ENCODE measurements at places on chromosomes 1 and 21.

DNA sequence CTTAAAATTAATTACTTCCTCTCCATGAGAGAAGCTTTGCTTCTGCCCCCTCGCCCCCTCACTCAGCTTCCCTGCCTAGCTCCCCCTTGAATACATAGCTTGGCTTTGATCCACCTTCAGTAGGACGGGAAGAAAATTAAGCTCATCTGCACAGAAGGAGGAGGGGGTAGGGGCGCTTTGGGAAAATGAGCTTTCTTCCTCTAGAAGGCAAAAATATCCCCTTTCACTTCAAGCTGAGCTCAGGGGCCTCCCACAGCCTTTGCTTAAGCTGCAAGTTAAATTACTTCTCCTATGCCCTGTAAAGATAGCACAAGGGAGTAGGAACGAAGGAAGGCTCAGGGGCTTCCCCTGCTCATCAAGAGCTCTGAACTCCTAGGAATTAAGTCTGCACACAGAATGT lies 65.2 kb upstream of the GOLT1A start:
- DNase-seq: no peak

- no peak for DNase-seq
Measured at GRCh38 chr1:232600424-232601258, 29.3 kb downstream of the SIPA1L2 start.

DNA sequence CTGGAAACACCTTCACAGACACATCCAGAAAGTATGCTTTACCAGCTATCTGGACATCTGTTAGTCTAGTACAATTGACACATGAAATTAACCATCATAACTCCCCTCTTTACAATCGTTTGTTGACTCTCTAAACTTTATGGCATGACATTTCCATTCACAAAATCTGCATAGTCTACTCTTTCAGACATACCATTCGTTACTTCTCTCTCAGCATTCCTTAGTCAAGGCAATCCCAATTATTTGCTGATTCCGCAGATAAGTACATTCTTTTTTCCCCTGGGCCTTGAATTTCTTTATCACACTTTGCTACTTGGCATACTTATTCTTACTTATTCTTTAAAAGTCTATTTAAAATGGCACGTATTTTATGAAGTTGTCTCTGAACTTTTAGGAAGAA lies 15.1 kb upstream of the CRB1 start:
- DNase-seq: no peak

- DNase-seq: no peak
Measured at GRCh38 chr1:13469343-13469742, 44.5 kb downstream of the LRRC38 start.

DNA sequence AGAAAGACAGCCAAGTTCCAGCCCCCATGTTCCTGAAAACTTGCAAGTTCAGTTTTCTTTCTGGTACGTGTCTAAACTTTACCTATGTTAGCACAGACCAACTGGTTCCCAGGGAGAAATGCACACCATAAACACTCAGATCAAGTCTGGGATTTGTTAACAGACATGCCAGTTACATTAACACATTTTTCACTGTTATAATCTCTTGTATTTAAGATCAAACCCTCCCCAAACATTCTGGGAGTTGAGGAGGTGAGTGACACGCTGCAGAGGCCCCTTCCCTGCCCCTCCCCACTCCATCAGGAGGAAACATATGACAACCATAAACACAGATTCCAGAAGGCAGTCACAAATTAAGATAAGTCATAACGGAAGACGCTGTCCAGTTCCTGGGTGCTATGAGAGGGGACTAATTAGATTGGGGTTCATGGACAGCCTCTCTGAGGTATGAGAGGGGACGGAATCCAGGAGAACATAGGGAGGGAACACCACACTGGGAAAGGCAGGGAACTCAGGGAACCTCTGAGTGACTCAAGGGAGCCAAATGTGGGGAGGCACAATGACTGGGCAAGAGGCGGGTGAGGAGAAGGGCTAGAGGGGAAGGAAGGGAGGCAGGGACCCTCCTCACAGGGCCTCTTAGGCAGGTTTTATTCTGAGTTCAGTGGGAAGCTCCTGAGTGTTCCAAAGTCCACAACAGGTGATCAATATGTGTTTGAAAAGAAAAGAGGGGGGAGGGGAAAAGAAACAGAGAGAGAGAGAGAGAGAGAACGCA lies 25.0 kb downstream of the DUSP10 start:
- no peak for DNase-seq

DNA sequence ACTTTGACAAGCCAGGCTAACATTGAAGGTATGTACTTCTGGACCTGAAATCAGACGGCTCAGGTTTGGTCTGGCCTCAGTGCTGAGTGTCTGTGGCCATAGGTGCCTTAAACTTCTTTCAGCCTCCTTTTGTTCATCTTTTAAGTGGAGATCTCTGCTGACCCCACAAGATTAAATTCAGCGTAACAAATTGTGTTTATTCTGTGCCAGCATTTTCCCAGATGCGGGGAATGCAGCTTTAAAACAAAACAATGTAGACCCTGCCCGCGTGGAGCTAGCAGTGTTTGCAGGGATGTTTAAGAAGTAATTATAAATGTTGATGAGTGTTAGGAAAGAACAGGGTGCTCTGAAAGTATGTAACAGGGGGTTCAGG lies 923 bp downstream of the CAP1 start:
- DNase-seq: no peak

DNA sequence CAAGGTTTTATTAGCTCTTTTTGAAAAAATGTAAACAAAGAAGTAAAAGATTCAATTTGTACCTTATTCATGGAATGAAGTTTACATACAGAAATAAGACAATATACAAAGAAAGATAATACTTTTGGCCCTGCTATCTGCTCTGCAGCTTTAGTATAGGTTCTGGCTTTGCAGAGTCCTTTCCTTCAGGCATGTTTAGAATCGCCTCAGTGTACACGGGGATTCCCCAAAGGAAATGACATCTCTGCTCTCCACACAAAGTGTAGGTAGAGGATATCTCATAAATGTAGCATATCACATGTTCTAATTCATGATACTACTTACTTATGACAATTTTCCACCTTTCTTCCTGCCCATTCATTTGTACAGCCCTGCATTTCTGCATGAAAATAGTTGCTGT lies 222.6 kb upstream of the DPYD start:
- DNase-seq: no peak

DNA sequence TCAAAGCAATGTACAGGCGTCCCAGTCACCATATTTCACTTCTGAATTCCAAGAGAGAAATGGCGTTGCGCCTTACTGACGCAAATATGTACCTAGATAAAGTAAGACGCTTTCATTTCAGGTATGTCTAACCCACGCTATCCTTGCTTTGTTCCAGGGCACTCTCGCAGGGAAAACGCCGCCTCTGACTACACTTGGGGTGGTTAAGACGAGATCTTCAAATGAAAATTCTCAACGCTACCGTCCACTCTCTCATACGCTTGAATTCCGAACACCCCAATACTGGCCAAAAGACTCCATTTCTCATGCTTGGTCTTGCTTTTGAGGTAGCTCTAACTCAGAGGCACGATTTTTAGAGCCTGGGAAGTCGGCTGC lies 736 bp upstream of the ZMPSTE24 start:
- DNase-seq: no peak

DNA sequence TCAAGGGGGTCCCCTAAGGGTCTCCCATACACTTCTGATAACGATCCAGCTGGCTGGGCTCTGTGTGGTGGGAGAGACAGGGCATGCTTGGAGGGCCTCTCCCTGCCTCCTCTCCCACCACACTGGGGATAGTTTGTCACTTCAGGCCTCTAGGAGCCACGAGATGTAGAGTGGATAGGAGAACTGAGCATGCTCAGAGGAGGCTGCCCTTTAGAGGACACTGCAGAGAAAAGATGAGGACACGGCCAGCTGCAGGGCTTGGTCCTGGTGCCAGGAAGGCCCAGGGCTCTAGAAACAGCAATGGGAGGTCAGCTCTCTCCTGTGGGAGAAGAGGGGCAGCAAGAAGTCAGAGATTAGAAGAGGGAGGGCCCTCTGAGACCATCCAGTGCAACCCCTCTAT lies 25.7 kb downstream of the SLC9A1 start:
- DNase-seq: no peak

DNA sequence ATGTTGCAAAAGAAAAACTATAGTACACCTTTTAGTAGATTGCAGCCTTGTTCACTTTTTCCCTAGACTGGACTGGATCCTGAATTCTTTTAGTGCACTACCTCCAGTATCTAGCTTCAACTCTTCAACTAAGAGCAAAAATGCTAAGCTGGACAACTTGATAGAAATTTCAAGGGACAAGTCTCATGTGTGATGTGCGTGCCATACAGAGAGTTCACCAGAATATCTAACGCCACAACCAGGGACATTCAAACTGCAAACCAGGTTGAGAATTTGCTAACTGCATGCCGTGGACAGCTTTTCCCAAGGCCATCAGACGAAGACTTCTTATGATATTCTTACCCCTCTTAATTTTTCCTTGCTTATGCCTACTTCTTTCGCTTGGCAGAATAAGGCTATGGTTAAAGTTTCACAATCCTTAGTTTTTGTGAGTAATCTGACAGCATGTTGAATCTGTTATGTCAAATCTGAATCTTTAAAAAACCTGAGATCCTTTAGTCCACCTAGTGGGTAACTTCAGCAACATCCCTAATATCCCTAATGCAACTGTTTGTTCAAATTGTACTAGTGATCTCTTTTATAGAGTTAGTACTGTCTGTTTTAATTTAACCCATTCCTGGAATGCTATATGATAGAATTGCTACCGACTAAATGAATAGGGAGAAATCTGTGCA lies 66.4 kb downstream of the DDAH1 start:
- DNase-seq: no peak

GRCh38 chr1:25066256-25066655 lies 136.2 kb upstream of the RUNX3 start:
- DNase-seq: no peak

GRCh38 chr1:150221552-150221951 lies 14.4 kb downstream of the ANP32E start:
- no peak for DNase-seq

- no peak for DNase-seq
Measured at GRCh38 chr1:21234779-21235178, 55.5 kb downstream of the ECE1 start.

GRCh38 chr21:32351428-32351827 lies 41.4 kb downstream of the URB1 start:
- DNase-seq: no peak

DNA sequence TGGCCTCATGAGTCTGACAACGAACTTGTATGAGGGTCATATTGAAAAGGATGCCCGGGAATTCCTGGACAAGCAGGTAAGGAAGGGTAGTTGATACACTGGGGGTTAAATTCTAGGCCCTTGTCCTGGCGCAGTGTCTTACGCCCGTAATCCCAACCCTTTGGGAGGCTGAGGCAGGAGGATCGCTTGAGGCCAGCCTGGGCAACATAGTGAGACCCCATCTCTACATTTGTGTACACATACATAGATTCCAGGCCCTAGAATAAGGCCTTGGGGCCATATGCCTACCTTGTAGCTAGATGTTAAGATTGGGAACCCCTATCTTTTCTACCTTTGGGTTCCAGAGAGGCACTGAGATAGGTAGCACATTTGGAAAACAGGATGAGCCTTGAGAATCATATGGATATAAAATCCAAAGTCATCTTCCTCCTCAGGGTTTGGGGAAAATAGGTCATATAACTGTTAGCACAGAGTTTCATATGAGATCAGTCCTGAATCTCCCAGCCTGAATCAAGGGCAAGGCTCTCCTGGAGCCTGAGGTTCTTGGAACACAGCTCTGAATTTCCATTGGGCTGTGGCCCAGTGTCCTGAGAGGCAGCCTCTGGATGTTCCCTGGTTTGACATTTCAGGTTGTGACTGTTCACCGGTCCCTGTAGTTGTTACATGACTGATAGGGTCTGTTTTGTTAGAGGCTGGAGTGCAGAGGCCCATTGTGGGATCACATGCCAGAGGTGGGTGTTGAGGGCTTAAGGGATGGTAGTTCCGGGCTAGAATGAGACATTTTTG lies 104.4 kb downstream of the PIK3R3 start:
- no peak for DNase-seq

DNA sequence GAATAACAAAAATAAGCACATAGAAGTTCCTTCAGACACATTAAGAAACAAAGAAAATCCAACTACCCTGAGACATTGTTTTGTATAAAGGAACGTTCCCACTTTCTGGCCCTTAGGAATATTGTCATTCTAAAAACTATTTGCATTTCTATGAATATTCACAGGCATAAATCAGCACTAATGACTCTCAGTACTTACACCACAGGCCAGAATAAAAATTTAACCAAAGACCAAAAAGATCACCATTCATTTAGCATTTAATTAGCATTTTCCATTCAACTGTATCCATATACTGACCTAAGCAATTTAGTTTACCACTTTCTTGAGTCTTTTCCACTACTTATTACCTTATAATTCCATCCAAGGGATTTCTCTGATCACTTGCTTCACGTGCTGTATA lies 75.4 kb downstream of the TTLL7 start:
- DNase-seq: no peak

DNA sequence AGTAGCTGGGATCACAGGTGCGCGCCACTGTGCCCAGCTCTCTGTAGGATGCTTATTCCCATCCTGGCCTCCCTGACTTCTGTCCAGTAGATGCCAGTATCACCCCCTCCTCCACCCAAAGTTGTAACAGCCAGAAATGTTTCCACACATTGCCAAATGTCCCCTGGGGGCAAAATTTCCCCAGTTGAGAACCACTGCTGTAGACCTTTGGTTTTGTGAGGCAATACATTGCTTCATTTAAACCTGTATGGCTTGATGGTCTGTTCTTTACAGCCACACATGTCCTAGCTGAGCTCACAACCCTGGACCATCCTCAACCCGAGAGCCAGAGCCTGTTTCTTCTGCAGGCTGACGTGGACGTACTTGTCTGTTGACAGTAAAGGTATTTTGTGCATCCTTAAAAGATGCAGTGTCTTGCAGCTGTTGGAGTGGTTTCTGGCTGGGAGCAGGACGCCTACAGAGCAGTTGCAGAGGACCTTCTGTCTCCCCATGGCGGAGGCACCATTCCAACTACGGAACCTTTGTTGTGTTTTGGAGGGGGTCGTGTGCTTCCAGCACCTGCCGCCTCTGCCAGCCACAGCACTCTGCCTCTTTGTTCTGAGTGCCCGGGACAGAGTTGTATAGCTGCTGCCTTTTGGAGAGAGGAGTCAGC lies 26.6 kb downstream of the DOP1B start:
- no peak for DNase-seq

DNA sequence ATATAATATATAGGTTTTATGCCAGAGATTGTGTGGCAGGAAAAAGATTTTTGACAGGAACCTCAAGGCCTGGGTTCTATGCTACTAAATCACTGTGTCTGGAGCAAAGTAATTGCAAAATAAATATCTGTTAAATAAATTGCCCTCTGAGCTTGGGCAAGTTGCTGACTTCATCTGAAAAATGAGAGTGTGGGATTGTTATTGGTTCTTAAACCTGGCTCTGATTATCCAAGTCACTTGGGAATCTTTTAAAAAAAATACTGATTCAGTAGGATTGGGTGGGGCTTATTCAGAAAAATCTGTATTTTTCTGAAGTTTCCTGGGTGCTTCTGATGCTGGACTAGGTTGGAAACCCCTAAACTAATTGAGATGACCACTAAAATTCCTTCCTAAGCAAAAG lies 174.1 kb upstream of the SGIP1 start:
- DNase-seq: no peak

DNA sequence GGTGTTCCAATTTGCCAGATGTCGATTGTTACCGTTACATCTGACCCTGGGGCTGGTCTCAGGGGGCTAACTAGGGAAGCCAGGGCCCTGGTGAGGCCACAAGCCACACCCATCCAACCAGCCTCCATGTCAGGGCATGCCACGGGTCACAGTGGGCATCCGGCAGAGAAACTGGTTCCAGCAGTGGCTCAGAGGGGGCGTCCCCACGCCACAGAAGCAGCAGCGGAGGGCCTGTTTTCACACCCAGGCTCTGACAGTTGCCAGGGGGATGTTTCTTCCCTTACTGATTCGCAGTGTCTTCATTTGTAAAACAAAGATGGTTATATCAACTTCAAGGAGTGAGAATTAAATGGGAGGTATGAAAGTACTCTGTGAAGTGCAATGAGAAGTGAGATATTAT lies 75.0 kb upstream of the COX20 start:
- DNase-seq: no peak

Data from natural killer cell treated with Interleukin-12 subunit alpha and Interleukin-12 subunit beta and Interleukin-15 and Interleukin-18, amount 100 ng/mL, for 72 hours (primary cell).